ENCODE measurements at places on chromosomes 3 and 15.
A peak's percentile ranks its signal among the peaks of the same experiment; 100 is the strongest.

DNA sequence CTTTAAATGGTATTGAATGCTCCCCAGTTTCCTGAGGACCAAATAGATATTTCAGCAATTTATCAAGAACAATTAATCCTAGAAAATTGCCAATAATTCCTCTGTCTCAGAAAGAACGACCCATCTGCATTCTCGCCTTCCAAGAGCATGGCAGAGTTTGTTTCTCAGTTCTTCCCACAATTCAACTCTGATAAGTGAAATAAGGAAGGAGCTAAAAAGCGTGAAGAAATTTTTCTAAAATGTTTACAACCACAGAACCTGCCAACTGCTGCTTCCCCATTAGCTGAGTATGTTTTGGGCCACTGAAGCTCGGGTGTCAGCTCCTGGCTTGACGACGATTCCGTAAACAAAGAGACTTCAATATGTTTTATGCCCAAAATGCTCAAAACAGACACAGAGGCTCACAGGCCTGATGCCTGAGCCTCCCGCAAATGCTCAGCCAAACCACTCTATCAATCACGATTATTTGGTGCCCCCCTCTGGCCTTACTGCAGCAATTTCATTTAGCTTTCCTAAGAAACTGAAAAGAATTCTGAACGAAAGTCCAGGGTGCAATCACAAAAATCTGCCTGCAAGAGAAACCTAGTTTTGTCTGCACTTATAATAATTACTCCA, 259.2 kb upstream of the CCDC54 start:
- DNase-seq = no peak

GRCh38 chr3:124666067-124666466, 64.2 kb upstream of the UMPS start:
- DNase-seq = no peak

DNA sequence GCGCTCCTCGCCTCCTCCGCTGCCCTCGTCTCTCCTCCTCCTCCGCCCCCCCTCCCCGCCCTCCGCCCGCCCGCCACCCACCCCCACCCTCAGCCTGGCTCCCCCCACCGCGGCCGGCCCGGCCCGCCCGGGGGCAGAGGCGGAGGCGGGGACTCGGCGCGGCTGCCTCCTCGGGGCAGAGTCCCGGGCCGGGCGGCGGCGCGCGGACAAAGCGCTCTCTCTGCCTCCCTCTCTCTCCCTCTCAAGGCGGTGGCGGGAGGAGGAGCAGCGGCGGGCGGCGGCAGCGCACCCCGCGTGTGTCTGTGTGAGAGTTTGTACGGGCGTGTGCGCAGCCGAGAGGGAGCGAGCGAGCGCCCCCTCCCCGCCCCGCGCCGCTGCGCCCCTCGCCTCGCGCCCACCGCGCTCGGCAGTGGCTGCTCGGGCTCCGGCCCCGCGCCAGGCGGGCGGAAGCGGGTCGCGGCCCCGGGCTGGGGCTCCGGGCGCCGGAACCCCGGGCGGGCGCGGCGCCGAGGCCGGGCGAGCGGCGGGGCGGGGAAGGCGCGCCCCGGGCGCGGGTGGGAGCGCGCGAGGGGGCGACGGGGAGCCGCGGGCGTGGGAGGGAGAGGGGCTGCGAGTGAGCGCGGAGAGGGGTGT, at the start of gene IGF2BP2:
IGF2BP2 (minus strand) TSS at position 37 of the 633 bp plus-strand sequence. CDS start 82 bp downstream, outside the sequence.
- peak; percentile 53 for DNase-seq

DNA sequence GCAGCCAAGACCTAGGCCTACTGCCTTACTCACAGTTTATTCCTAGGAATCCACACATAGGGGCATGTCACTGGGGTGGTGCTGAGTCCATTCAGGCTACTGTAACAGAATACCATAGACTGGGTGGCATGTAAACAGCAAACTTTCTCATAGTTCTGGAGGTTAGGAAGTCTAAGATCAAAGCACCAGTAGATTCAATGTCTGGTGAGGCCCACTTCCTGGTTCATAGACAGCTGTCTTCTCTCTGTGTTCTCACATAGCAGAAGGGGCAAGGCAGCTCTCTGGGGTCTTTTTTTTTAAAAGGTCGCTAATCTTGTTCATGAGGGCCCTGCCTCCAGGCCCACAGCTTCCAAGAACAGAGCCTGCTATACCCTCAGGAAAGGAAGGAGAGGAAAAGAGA, 113.9 kb upstream of the MANF start:
- no peak for DNase-seq

- DNase-seq = no peak
Measured at GRCh38 chr15:80940331-80940730, 49.3 kb downstream of the MESD start.

Measured in GM12892 (cell line).